ENCODE measurements at places on chromosomes 11 and 22.

DNA sequence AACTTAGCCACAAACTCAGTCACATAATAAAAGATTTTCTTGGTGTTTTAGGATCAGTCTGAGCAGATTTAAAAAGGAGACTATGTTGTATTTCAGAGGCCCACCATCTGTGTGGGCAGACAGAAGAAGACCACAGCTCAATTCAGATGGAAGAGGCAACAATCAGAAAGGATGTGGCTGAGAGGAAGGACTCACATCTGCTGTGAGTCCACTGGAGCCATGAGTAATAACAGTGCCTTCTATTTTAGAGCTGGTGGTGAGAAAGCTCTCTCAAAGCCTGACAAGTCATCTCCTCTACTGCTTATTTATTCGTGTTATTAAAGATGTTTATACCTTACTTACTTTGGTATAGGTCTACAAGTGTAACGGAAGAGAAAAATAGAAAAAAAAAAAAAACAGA, 357.2 kb downstream of the OPCML start:
- DNase-seq, result no peak

DNA sequence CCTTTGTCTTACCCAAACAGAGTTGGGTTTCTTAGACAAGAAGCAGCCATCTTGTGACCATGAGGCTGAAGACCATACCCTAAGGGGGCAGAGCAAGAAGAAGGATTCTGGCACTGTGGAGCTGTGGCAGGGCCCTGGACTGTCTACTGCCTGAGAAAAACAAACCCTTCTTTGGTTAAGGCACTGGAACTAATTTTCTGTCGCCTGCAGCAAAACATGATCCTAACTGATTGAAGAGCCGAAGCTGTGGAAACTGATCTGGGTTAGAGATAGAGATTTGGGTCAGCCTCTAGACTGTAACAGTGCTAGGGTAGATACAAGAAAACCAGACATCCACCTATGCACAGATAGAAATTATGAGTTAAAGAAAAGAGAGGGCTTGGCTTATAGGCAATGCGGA, 11.3 kb upstream of the ACER3 start:
- DNase-seq, result no peak

DNA sequence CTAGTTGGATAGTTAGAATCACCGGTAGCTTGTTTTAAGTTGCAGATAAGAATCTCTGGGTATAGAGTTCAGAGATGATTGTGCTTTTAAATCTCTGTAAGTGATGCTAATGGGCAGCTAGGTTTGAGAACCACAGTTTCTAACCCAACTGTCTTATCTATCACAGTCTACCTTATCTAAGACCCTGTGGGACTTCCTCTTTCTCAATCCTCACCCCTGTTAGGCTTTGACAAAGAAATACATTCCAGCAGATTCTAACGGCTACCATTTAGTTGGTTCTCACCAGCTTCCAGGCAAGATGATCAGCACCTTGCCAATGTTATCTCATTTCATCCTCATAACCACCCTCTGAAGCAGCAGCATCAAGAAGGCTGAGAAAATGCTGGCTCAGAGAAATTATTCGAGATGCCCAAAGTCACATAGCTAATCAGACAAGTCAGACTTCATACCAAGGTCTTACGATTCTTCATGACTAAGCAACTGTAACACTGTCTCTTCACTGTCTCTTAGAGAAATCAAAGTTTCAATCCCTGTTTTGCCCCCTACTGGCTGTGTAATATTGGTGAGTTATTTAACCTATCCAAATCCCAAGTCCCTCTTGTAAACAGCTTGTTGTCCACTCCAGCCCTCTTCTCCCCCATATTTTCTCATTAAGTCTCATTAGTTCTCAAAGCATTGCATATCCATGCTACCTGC, 192.4 kb upstream of the API5 start:
- DNase-seq, result no peak

DNA sequence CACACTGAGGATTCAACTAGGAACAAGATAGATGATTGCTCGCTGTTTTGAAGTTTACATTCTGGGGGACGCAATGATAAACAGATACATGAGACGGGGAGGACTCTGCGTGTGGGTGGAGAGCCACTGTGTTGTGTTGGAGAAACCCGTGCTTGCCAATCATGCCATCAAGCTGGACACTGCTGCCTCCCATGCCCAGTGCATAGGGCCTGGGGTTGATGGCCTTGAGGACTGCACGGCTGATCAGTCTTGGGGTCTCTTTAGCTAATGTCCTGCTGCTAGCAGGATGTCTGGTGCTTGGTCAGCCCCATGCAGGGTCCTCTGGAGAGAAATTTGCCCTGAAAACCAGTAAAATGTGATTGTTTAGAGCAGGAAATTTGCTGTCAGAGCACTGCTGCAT, 221.2 kb upstream of the B3GAT1 start:
- DNase-seq, result no peak

DNA sequence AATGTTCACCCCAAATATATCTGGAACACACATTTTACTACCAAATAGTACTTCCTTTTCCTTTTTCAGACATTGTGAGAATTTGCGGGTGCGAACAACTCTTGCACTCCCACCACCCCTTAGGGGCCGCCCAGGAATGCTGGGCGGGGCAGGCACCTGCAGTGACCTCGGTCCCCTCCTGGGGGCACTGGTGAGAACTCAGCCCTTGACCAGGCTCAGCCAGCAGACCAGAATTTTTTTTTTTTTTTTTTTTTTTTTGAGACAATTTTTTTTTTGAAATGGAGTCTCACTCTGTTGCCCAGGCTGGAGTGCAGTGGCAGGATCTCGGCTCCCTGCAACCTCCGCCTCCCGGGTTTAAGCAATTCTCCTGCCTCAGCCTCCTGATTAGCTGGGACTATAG, 75.8 kb downstream of the ARHGAP8 start:
- DNase-seq, result no peak

- DNase-seq, result no peak
These were observed 161.1 kb upstream of the GRK3 start for GRCh38 chr22:25403284-25403810.

DNA sequence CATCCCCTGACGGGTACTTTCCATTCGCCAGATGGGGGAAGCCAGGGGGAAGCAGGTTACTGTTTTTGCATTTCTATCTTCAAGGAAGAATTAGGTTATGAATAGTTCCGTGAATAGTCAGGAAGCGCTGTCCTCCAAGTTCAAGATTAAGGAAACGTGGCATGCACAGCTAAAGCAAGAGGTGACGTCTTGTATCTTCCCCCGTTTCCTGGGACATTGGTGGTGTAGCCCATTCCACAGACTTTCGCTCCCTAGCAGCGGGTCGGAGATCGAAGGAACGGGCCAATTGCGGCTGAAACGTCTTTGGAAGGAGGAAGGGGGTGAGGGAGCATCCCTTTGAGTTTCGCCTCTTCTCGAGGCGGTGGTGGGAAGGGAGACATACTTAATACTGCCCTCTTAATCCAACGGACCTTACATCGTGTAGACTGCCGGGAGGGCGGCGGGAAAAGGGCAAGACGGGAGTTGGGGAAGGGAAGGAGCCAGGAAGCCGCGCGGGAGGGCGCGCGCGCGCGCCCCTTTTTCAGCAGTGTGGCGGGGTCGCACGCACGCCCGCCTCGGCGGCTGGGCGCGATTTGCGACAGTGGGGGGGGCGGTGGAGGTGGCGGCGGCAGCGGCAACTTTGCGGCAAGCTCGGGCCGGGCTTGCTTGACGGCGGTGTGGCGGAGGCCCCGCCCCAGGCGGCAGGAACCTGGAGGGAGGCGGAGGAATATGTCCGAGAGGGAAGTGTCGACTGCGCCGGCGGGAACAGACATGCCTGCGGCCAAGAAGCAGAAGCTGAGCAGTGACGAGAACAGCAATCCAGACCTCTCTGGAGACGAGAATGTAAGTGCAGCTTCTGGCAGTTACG, at the start of gene EED:
EED (plus strand) TSS at position 232 of the 847 bp plus-strand sequence; CDS start at position 709, 477 bp downstream.
- peak; percentile 95 for DNase-seq

DNA sequence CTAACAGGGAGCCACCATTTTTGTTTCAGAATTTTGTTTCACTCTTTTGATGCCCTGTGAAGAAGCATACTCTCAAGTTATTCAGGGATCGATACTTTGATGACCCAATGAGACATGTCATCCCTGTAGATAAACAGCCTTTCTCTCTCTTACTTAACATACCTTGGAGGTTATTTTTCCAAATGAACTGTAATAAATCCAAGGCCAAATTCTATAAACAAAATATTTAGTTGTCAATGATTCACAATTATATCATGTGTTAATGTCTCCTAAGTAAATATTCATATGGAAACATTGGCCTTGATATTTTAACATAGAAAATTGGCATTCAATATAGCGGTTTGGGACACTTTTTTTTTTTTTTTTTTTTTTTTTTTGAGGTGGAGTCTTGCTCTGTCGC, 97.5 kb downstream of the LUZP2 start:
- no peak for DNase-seq

DNA sequence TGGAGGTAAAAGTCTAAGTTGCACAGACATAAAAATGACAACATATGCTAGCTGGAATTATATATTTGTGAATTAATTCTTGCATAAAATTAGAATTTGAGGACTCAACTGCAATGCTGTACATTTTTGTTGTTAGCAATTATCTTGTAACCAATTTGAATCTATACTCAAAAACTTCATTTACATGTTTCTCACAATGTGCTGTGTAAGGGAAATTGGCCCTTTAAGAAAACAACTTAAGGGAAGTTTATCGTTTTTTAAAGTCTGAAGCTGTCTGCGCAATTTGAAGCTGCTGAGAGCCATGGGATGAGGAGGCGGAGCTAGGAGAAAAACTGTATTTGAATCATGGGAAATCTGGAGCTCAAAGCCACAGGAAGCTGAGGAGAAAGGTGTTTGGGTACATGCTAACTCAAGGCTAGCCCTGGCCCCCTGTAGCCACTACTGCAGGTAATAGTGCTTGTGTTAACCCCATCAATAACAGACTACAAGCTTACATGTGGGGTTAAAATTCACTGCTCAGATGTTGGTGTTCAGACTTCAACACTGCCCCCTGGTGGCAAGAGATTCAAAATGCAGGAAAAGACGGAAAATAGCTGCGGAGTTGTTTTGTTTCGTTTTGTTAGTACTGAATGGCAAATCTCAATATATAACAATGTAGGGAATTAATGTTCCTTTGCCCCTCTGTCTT, 126.1 kb downstream of the BRD1 start:
- no peak for DNase-seq

- no peak for DNase-seq
These were observed 47.5 kb downstream of the PAMR1 start for GRCh38 chr11:35477901-35478300.

DNA sequence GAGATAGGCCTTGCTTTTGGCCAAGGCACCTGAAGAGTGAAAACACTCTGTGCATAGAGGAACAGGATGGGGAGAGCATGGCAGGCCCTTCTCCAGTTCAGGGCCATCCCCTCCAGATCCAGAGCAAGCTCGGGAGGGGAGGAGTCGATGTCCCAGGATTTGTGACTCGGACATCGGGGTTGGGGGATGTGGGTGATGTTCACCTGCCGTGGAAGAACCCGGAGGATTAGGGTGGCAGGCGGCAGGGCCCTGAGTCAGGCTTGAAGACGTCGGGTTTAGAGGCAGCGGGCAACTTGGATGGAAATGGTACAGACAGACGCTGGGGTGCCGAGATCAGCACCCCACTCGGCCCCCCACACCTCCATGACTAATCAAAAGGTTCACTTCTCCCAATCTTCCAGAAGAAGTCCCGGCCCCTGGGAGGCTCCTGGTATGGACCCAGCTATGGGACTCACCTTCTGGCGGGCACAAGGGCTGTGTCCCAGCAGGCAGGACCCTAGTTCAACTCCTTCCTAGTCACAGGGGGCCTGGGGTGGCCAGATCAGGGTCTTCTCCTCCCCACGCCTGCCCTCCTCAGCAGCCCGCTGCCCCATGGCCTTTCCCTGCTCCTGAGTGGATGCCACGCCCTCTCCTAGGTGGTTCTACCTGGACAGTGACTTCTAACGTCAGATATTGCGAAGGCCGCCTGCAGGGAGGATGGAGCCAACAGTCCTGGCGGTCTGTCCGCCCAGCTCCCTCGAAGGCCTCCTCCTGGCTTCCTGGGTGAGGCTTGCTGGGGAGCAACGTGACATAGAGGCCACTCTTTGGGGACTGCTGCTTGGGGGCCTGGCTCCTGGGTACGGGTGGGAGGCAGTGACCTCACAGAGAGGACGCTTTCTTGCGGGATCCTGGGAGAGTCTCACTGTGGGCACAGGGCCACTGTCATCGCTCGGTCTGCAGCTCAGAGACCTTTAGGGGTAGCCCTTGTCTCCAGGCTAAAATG, 792.5 kb downstream of the BRD1 start:
- DNase-seq, result no peak

DNA sequence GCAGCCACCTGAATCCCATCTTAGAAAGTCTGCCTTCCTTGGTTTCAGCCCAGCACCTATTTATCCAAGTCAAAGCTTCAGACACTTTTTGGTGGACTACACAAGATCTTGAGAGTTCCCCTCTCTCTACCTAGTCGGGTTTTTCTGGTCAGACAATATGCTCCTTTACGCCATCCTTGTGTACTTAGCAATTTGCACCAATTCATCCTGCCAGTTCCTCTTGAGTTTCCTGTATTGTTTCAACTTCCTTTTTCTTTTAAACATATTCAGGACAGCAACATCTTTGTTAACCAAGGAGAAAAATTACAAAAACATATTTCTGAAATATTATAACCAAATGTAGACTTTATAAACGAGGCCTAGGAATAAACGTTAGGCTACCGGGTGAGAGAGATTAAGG, 368.2 kb upstream of the CADM1 start:
- DNase-seq, result no peak

DNA sequence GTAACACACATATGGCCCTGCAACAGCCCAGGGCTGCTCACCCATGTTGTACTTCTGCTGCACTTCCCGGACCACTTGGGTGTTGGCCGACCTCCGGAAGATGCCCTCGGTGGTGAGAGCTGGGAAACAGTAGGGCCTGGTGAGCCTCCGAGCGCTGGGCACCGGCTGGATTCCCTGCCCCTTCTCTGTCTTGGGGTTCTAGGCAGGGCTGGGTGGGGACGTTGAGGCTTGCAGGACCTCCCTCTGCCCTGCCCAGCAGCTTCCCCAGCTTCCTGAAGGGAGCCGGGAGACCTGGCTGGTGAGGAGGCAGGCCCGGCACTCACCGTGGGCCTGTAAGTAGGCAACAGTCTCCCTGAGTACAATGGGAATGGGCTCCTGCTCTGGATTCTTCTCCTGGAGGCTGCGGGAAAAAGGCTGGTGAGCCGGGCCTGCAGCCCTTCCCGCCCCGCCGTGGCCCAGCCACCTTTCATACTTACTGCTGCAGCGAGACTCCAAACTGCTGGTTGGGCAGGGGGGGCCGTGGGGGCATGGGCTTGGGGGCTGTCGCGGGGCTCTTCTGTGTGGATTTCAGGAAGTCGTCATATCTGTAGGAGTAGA, 20.2 kb downstream of the ARHGAP1 start:
- no peak for DNase-seq

GRCh38 chr11:22456993-22457762, 119.0 kb downstream of the SLC17A6 start:
- no peak for DNase-seq
